Thoracic aorta (tissue), 2 donors: ENCODE measurements at places on chromosomes 1 and 21. TPM values are rescaled to one million over a fixed set of nuclear protein-coding genes. Genes with fewer than 3 reads are reported as not detected.

DNA sequence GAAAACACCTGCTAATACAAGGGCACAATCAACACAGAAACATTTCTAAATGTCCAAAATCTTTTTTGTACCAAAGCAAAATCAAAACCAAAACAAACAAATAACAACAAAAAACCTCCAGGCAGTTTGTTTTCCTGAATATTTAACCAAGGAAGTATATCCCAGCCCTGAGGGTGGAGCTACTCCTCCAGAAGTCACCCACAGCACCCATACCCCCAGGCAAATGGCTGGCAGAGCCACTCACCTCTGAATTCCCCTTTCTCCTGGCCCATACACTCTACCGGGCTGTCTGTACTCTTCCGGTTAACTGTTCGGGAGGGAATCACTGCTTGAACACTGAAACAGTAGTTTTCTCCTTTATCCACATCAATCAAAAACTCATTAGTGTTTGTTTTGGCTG lies 9.5 kb downstream of the F3 start:
- H3K4me1 ChIP-seq = no peaks in the 10 kb centered on the region
- DNase-seq = no peak
- H3K27me3 ChIP-seq = no peaks in the 10 kb centered on the region
- no peak overlapping the region for H3K27ac ChIP-seq
- peaks cover 4% of the 10 kb centered on the region for H3K36me3 ChIP-seq

Gene IFNLR1
- total RNA-seq = 0.14 TPM

- no peak overlapping the region for H3K4me3 ChIP-seq
- H3K4me1 ChIP-seq = no peaks in the 10 kb centered on the region
- DNase-seq = no peak
Measured at GRCh38 chr1:76857973-76858372, 9.3 kb upstream of the ST6GALNAC5 start.

DNA sequence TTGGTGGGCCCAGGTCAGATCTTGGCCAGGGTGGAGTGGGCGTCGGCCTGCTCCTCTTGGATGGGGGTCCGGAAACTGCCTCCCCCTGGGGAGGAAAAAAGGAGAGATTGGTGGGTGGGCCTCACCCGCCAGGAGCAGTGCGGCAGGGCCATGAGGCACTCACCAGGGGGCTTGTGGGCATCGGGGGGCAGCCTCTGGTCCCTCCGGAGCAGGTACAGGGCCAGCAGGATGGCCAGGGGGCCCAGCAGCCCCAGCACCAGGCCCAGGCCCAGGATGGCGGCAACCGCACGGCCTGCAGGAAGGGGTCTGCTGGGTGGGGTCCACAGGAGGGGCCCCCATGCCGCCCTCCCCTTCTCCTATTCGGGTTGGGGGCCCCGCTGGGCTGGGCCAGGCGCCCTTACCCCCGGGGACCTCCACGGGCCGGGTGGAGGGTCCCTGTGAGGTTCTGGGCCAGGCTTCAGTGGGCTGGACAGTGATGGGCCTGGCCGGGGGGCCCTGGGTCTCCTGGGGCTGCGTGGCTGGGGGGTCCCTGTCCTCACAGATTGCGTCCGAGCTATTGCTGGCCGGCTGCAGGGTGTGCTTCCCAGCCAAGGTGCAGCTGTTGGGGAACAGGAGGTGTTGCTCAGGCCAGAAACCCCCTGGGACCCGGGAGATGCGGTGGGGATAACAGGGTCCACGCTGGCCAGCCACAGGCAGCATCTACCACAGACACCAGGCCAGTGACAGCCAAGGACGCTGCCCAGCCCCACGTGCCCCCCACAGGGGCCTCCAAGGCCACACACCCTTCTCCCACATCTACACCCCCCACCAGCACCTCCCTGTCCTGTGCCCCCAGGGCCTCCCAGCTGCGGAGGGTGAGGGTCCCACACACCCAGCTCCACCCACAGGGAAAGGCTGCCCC lies 2.2 kb downstream of the TNFRSF4 start:
- no peak overlapping the region for H3K27ac ChIP-seq
- peaks cover 3% of the 10 kb centered on the region for H3K4me1 ChIP-seq
- no peak for DNase-seq
- H3K36me3 ChIP-seq = peaks cover 4% of the 10 kb centered on the region

Gene CCDC27
- not detected for total RNA-seq

- no peaks in the 10 kb centered on the region for H3K27me3 ChIP-seq
- no peaks in the 10 kb centered on the region for H3K36me3 ChIP-seq
- no peak overlapping the region for H3K4me3 ChIP-seq
- no peak for DNase-seq
Measured at GRCh38 chr21:42113926-42114409, 42.9 kb downstream of the UMODL1 start.

DNA sequence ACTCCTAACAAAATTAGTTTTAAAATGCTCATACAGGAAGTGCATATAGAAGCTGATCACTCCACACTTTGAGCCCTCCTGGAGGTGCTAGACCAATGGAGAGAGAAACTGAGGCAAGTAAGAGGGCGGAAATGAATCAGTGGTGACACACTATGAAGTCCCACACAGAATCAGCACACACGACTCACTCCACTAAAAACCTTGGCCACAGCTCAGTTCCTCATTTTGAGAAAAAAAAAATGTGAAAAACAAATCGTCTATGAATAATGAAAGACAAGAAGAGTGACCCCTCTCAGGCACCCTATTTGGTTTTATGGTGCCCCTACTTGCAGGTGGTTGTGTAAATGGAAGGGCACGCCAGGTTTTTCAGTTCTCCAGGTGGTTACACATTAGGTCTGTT lies 675.1 kb upstream of the BRINP3 start:
- no peak overlapping the region for H3K27ac ChIP-seq
- DNase-seq = no peak
- H3K4me1 ChIP-seq = no peaks in the 10 kb centered on the region
- H3K4me3 ChIP-seq = no peak overlapping the region

- no peaks in the 10 kb centered on the region for H3K4me1 ChIP-seq
- DNase-seq = no peak
- no peak overlapping the region for H3K27ac ChIP-seq
- H3K27me3 ChIP-seq = no peaks in the 10 kb centered on the region
- H3K36me3 ChIP-seq = no peaks in the 10 kb centered on the region
Measured at GRCh38 chr1:159884296-159884695, 15.7 kb downstream of the CFAP45 start.

- H3K27ac ChIP-seq = no peak overlapping the region
- DNase-seq = no peak
- no peaks in the 10 kb centered on the region for H3K36me3 ChIP-seq
- peaks cover 5% of the 10 kb centered on the region for H3K4me1 ChIP-seq
Measured at GRCh38 chr1:117567976-117568375, 37.9 kb upstream of the TENT5C start.

- H3K4me1 ChIP-seq = no peaks in the 10 kb centered on the region
- no peaks in the 10 kb centered on the region for H3K36me3 ChIP-seq
- no peak overlapping the region for H3K27ac ChIP-seq
- no peak overlapping the region for H3K4me3 ChIP-seq
- no peak for DNase-seq
Measured at GRCh38 chr1:108573183-108573582, 13.3 kb downstream of the EEIG2 start.

DNA sequence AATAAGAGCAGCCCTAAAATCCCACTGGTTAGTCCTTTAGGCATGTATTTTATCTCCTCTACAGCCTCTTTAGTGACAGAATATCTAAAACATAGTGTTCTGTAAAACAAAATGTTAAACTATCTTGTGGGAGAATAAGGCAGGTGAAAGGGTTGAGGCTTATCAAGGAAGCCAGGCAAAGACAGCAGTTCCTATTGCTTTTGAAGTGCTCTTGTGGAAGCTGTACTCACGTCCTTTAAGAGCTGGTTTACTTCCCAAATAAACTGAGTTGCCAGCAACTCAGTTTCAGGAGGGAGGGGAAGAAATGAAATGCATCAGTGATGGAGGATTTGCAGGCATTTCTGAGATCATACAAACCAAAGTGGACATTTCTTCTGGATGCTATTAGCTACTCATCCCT lies 529.6 kb upstream of the ZRANB2 start:
- H3K36me3 ChIP-seq = no peaks in the 10 kb centered on the region
- no peaks in the 10 kb centered on the region for H3K27me3 ChIP-seq
- no peak for DNase-seq
- no peak overlapping the region for H3K4me3 ChIP-seq
- no peaks in the 10 kb centered on the region for H3K4me1 ChIP-seq

DNA sequence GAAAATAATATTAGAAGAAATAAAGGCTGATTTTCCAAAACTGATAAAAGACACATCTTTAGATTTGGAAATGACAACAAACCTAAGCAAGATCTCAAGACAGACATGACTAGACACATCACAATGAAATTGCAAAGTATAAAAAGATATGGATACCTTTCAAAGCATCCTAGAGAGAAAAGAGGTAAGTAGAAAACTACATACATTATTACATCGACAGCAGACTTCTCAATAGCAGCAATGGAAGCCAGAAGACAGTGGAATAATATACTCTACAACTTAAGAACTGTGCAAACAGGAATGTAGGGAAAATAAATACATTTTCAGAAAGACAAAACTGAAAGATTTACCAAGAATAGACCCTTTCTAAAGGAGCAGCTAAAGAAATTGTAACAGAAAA lies 50.2 kb downstream of the DENND1B start:
- no peak overlapping the region for H3K4me3 ChIP-seq
- H3K27ac ChIP-seq = no peak overlapping the region
- peaks cover 3% of the 10 kb centered on the region for H3K36me3 ChIP-seq
- DNase-seq = no peak

GRCh38 chr1:26477446-26478152 lies 5.4 kb downstream of the HMGN2 start:
- H3K4me1 ChIP-seq = peaks cover 17% of the 10 kb centered on the region
- no peak for DNase-seq
- no peaks in the 10 kb centered on the region for H3K27me3 ChIP-seq
- peaks cover 36% of the 10 kb centered on the region for H3K36me3 ChIP-seq
- no peak overlapping the region for H3K27ac ChIP-seq

DNA sequence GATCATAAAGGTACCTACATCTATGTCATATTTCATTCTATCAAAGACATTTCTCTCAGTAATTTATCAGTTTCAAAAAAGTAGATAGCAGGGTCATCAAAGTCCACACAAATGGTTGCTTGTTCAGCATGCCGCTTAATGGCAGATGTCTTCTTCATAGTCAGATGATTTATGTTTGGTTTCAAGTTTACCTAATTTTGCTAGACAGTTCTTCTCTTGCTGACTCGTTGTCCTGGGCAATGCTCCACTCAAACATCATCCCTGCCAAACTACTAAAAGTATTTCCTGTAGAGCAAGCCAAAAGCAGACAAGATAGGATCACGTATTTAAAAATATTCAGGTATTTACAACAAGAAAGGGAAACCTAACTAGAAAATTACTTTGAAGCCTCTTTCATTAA lies 13.6 kb downstream of the NUP210L start:
- H3K36me3 ChIP-seq = no peaks in the 10 kb centered on the region
- H3K4me3 ChIP-seq = no peak overlapping the region
- H3K4me1 ChIP-seq = no peaks in the 10 kb centered on the region
- H3K27me3 ChIP-seq = no peaks in the 10 kb centered on the region
- no peak for DNase-seq

DNA sequence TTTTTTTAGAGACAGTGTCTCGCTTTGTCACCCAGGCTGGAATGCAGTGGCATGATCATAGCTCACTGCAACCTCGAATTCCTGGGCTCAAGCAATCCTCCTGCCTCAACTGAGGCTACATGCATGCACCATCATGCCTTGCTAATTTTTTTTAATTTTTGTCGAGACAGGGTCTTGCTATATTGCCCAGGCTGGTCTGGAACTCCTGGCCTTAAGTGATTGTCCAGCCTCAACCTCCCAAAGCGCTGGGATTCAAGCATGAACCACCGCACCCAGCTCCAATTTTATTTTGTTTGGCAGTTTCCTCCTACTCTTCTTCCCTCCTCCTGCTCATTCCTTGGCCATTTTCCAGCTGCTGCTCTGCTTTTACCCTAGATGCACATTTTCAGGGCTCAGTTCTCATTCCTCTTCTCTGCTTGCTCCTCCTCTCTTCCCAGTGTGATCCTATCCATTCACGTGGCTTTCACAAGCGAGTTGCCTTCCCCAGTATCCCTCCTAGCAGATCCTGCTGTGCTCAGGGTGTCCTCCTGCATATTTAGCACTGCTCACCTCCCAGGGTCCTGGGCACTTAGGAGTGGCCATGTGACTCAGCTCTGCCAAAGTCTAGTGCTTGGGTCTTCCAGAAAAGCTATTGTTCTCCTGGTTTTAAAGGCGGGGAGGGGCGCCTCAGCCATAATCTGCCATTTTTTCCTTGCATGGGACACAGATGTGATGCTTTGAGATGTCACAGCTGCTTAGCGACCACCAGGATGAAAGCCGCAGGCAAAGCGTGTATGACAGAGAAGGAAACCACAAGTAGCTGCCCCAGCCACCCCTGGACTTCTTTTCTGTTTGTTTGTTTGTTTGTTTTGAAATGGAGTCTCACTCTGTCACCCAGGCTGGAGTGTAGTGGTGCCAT lies 33.7 kb downstream of the PSEN2 start:
- no peak overlapping the region for H3K27ac ChIP-seq
- no peaks in the 10 kb centered on the region for H3K27me3 ChIP-seq
- no peaks in the 10 kb centered on the region for H3K4me1 ChIP-seq

- no peaks in the 10 kb centered on the region for H3K27me3 ChIP-seq
- no peak overlapping the region for H3K27ac ChIP-seq
- no peaks in the 10 kb centered on the region for H3K36me3 ChIP-seq
- no peaks in the 10 kb centered on the region for H3K4me1 ChIP-seq
- H3K4me3 ChIP-seq = no peak overlapping the region
- no peak for DNase-seq
Measured at GRCh38 chr1:212825798-212826452, 21.5 kb downstream of the SPATA45 start.

Gene TNFRSF1B
- total RNA-seq = 58.7 TPM

Gene ATP1B1
- total RNA-seq = 19.4 TPM

DNA sequence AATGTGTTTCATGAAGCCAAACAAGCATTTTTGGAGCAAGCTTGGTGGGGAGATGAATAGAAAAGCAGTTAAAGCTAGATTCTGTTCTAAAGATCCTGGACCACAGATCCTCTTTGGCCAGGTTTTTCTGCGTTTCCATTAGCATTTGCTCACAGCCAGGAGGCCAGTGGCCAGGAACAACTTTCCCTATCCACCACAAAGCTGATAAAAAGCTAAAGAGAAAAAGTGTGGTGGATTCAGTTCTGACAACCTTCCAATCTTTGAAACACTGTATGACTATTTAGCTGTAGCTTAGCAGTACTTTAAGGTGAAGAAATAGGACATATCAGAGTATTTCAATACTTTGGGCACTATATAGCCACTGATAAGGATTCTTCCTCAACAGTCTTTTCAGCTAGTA lies 3.0 kb upstream of the NEK7 start:
- no peak overlapping the region for H3K4me3 ChIP-seq
- H3K27ac ChIP-seq = peak overlapping the region; percentile 98
- H3K27me3 ChIP-seq = no peaks in the 10 kb centered on the region
- DNase-seq = no peak
- no peaks in the 10 kb centered on the region for H3K36me3 ChIP-seq
- H3K4me1 ChIP-seq = peaks cover 50% of the 10 kb centered on the region

GRCh38 chr1:199684686-199685273 lies 342.7 kb upstream of the NR5A2 start:
- no peak overlapping the region for H3K27ac ChIP-seq
- no peaks in the 10 kb centered on the region for H3K36me3 ChIP-seq
- no peak for DNase-seq
